ENCODE measurements at places on chromosomes 3 and 15.

DNA sequence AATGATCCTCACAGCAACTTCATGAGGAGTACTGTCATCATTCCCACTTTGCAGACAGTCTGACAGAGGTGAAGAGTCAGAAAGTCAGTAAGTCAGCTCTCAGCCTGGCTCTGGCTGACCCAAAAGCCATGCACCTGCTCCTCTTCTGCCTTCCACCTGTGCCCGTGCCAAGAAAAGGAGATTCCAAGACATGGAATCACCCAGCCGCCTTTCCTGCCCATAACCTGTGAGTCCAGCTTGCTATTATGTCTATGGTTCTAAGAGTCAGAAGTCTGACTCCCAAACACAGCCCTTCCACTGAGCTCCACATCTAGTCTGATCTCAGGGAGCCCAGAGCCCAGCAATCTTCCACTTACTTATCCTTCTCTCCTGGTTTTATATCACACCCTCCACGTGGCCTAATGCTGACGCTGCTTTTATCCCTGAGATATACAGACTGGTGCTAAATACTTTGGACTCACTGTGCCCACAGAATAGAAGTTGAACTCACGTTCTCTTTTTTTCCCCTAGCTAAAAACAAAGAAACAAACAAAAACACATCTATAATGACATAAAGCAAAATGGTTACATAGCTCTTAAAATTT lies 66.0 kb downstream of the PLD1 start:
- no peak for DNase-seq

DNA sequence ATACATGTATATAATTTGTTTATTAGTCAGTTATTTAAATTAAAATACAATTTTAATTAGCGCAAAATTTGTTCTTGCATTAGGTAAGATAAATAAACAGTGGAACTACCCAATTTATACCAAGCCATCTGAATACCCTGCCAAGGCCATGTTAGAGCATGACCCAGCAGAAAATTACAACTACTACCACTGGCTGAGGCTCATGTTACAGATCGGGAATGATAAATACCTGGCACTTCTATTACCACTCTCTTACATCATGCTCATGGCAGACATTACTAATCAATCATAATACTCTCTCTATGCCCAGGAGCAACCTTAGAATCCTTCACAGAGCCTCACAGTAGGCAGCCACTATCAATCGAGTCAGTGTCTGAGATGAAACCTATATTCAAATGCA lies 21.2 kb upstream of the LMOD3 start:
- DNase-seq = no peak

- no peak for DNase-seq
Observed at GRCh38 chr15:68425428-68426060, 6.4 kb downstream of the ITGA11 start.

GRCh38 chr3:159583662-159584061 lies 405.0 kb upstream of the IL12A start:
- DNase-seq = no peak

DNA sequence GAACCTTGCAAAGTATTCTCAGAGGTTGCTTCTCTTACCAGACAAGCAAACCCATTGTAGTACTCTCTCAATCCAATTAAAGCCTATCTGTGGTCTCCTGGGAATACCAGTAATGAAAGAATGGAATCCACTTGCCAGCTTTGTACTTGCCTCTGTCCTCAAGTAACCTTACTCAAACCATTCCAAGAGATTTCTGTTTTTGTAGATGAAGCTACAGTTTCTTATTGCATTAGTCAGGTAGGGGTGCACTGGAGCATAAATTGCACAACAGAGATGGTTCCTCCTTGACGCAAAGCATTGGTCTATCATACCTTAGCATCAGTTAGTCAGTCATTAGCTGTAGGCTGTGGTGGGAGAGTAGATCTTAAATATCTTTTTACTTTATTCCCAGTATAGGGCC lies 52.9 kb downstream of the BTLA start:
- DNase-seq = no peak

GRCh38 chr15:33377204-33377603 lies 66.4 kb downstream of the RYR3 start:
- DNase-seq = no peak

DNA sequence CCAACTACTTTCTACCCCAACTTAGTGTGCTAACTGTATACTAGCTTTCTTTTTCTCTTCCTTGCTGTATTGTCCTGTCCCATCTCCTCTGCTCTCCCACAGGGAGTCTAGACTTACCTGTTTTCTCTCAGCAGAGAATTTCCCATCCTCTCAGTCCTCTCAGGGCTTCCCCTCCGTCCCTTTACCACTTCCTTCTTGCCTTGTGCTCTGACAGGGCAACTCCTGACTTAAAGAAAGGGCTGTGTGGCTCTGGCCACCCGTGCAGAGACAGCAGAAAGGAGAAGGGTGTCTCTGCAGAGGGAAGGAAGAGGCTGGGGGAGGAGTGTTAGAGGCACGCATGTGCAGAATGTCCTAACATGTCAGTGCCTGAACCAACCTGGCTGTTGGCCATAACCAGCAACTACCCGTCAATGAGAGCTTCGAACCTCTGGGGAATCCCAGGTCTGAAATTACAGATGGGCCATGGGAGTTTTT lies at the start of gene GCSAM:
TSS of gene GCSAM (minus strand) at position 274 of the 474 bp plus-strand sequence. CDS start at position 146, 128 bp downstream.
- DNase-seq = peak; percentile 30

DNA sequence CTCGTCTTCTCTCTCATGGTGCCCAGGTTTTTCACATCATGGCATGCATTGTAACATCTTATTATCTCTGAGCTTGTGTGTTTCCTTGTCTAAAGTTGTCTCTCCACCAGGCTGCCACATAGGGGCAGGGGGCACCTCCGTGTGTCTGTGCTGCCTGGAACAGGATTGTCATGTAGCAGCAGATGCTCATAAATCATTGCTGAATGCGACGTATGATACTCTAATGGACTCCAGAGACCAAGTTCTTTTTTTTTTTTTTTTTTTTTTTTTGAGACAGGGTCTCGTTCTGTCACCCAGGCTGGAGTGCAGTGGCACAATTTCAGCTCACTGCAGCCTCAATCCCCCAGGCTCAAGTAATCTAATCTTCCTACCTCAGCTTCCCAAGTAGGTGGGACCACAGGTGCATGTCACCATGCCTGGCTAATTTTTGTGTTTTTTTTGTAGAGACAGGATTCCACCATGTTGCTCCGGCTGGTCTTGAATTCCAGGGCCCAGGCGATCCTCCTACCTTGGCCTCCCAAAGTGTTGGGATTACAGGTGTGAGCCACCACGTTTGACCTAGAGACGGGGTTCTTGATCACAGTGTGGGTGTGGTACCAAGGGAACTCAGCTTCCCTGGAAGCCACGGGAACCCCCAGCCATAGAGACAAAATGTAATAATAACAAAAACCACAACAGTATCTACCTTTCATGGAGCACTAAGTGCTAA lies 4.7 kb upstream of the DNASE1L3 start:
- no peak for DNase-seq

DNA sequence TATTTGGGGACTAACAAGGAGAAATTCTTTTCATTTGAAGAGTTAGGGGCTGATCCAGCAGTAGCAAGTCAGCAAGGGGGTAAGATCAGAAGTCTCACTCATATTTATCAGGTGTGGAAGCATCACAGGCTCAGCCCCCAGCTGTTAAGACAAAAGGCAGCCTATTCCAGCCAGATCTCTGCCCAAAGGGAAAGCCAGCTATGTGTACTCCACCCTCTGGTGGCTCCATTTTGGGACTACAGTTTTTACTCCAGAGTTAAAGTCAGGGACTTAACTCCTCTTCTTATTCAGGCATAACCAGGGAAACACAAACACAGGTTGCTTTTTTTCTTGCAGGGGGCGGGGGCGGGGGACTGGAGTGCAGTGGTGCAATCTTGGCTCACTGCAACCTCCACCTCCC lies 19.2 kb downstream of the UBP1 start:
- no peak for DNase-seq

DNA sequence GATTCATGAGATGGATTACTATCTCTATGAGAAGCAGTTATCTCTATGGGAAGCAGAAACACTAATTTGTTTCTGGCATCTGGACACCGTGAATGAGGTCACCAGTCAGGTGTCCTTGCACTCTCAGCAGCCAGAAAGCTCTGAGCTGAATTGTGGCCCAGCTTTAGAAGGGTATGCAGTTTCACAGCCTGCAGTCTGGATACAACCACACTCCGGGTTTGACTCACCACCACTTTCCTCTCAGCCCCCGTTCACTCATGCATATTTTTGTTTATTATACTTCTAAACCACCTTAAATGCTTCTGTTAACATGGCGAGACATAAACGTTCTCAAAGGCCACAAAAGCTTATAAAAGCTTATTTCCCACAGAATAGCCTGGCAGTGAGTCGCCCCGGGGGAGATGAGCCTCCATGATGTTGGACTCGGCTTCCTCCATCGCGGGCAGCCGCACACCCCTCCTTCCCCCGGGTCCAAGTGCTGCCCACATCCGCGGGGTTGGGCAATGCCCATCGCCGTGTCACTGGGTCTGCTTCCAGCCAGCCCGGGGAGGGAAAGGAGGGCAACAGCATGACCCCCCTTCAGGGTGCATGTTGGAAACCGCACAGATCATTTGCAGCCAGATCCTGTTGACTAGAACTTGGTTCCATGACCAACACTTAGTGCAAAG lies 16.8 kb upstream of the SLC41A3 start:
- no peak for DNase-seq

DNA sequence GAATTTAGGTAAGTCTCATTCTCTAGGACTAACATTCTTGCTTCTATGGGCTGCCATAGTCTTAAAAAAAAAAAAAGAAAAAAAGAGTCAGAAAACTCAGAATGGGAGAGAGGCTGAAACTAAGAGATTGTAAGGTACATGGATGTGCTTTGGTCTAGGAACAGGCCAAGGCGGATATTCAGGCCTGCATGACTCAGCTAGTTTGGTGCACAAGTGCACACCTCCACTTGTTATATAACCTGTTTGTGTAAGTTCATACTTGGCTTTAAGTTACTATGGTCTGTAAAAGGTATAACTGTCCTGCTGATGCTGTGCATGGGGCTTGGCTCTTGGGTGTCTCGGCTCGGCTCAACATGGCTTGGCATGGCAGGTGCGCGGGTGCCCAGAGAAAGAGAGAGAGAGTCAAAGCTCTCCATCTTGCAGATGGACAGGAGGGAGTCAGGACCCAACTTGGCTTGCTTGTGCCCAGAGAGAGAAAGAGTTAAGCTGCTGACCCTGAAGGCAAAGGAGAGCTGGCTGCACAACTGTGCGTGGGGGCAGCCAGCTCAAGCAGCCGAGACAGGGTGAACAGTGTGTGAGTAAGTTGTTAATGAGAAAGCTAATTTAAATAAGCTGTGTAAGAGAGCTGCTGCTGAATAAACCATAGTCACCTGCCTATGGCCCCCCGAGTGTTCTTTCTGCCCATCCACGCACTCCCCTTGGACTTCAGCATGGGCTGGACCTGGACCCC lies 31.4 kb upstream of the CHRNB4 start:
- no peak for DNase-seq

DNA sequence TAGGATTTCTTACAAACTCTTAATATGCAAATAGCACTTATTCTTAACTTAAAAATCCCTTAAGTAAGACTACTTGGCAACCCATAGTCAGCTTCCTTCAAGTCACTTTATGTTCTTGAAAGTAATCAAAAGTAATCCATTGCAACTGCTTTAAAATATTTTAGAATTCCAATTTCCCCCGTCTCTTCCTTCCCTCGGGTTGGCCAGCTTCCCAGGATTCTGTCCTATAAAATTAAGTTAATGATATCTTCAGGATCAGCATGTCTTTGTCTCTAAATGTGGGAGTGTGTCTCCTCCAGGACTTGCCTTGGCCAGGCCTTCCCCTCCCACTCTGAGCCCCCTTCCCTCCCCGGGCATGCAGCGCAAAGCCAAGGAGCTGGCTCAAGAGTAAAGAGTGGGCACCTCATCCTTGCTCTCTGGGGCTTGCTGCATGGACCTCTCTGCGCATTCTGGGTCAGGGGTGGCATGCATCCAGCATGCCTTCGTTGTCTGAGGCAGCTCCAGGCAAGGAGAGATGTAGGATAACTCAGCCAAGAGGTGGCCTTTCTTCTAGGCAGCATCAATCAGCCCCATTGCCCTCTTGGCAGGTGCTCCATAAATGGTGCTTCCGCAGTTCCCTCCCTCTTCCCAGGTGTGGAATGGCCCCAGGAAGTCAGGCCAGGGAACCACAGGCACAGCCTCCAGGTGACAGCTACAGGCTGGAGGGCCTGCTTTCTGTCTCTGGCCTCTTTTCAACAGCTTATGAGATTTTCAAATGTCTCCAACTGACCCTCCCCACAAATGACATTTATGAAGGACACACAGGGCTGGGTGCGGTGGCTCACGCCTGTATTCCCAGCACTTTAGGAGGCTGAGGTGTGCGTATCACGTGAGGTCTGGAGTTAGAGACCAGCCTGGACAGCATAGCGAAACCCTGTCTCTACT lies 108.7 kb upstream of the ALDH1A3 start:
- no peak for DNase-seq

GRCh38 chr3:49984394-49984793 lies 44.4 kb downstream of the RBM6 start:
- DNase-seq = no peak

DNA sequence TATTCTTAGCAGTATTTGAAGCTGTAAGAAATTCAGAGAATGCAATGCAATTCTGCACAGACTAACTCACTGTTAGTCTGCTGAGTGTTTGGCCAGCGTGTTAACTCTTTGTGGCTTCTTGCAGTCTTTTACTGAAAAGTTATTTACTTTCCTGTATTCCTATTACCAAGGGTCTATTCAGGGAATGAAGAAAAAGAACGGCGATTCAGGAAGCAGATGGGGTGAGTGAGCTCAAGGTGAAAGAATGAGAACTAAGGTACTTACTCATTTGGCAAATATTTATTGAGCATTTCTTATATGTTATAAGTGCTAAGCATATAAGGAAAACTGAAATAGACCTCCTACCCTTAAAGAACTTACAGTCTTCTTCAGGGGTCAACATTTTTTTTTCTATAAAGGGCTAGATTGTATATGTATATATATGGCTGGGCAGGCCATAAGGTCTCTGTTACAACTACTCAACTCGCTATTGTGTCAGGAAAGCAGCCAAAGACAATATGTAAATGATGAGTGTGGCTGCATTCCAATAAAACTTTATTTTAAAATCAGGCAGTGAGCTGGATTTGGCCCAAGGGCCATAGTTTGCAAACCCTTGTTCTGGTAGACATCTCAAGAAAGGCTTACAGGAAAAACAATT lies 271.9 kb upstream of the GADL1 start:
- no peak for DNase-seq
